ENCODE measurements at places on chromosomes 5 and 9. TPM values are rescaled to one million over a fixed set of nuclear protein-coding genes. Genes with fewer than 3 reads are reported as not detected.

DNA sequence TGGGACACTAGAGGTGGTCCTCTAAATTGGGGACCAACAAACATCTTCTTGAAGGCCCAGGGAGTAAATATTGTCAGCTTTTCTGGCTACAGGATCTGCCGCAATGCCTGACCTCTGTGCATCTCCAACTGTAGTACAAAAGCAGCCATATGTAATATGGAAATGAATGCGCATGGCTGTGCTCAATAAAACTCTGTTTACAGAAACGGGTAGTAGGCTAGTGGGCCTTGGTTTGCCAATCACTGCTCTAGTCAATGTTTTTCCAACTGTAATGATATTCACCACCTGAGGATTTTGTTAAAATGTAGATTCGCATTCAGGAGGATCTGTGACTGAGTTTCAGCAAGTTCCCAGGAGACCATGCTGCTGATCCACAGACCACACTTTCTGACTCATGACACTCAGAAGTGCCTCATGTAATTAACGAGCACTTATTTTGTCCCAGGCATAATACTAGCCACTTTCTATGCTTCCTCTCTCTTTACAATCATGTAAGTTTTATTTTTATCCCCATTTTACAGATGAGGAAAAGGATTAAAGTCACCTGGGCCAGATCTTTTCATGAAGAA is 96.9 kb downstream of the MED27 start:
- no peaks in the 10 kb centered on the region for H3K36me3 ChIP-seq
- peaks cover 5% of the 10 kb centered on the region for H3K4me1 ChIP-seq
- no peak overlapping the region for H3K27ac ChIP-seq
- no peak for DNase-seq

- H3K27ac ChIP-seq, result peak overlapping the region; percentile 95
- DNase-seq, result peak; percentile 56
- peaks cover 42% of the 10 kb centered on the region for H3K4me1 ChIP-seq
- H3K27me3 ChIP-seq, result peaks cover 7% of the 10 kb centered on the region
- no peak overlapping the region for H3K4me3 ChIP-seq
Measured at GRCh38 chr5:80204808-80205614, 50.8 kb downstream of the SERINC5 start.

DNA sequence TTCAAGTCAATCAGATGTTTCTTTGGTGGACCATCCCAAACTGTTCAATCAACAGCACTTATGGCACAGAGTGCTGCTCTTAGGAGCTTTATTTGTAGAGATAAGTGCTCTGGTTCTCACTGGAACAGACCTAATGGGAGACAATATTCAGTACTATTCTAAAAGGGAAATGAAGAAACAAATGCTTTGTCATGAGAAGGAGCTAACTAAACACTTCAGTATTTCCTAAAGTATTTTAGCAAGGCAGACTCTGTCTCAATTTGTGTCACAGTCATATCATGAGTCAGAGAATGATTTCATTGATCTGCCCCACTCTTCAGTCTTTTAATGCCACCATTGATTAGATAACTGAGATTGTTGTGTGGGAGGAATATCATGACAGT is 175.3 kb downstream of the SLF1 start:
- no peak overlapping the region for H3K4me3 ChIP-seq
- no peaks in the 10 kb centered on the region for H3K27me3 ChIP-seq
- no peak for DNase-seq
- no peaks in the 10 kb centered on the region for H3K36me3 ChIP-seq
- H3K27ac ChIP-seq, result no peak overlapping the region

GRCh38 chr5:62340392-62340791 is 34.4 kb downstream of the KIF2A start:
- H3K27me3 ChIP-seq, result peaks cover 2% of the 10 kb centered on the region
- DNase-seq, result no peak
- H3K27ac ChIP-seq, result no peak overlapping the region
- peaks cover 9% of the 10 kb centered on the region for H3K4me1 ChIP-seq

DNA sequence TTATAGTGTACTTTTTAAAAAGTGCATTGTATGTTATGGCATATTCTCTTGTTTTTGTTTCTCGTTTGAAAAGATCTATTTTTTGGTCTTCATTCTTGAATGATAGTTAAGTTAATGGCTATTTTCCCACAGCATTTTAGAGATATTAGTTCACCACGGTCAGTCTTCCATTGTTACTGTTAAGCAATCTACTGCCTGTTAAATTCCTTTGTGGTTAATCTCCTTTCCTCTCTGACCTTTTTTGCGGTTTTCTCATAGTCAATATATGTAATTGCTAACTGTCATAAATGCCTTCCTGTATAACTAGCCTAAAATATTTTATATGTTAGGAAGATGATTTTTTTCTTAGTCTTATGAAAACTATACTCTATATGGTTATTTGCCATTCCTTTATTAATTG is 250.8 kb upstream of the FBXL7 start:
- no peak overlapping the region for H3K4me3 ChIP-seq
- no peak overlapping the region for H3K27ac ChIP-seq
- peaks cover 3% of the 10 kb centered on the region for H3K4me1 ChIP-seq

DNA sequence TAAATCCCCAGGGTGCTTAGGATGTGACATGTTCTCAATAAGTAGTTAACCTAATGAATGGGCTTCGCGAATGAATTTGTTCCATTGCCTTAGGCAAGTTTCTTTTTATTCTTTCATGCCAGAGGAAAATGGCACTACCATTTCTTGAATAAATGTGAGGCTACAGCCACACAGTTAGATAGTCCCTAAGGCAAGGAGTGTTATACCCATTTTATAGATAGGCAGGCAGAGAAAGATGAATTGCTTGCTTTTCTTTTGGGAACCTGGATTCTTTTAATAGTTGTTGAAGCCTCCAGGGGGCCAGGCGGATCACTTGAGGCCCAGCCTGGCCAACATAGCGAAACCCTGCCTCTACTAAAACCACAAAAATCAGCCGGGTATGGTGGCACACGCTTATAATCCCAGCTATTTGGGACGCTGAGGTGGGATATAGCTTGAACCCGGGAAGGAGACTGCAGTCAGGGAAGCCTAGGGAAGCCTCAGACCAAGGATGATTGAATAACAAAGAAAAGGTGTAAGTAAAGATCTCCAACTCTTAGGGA is 943 bp downstream of the NOP16 start:
- no peak for DNase-seq
- H3K4me3 ChIP-seq, result peak overlapping the region; percentile 98
- peaks cover 14% of the 10 kb centered on the region for H3K4me1 ChIP-seq
- H3K27me3 ChIP-seq, result peaks cover 5% of the 10 kb centered on the region
- peak overlapping the region; percentile 88 for H3K27ac ChIP-seq

DNA sequence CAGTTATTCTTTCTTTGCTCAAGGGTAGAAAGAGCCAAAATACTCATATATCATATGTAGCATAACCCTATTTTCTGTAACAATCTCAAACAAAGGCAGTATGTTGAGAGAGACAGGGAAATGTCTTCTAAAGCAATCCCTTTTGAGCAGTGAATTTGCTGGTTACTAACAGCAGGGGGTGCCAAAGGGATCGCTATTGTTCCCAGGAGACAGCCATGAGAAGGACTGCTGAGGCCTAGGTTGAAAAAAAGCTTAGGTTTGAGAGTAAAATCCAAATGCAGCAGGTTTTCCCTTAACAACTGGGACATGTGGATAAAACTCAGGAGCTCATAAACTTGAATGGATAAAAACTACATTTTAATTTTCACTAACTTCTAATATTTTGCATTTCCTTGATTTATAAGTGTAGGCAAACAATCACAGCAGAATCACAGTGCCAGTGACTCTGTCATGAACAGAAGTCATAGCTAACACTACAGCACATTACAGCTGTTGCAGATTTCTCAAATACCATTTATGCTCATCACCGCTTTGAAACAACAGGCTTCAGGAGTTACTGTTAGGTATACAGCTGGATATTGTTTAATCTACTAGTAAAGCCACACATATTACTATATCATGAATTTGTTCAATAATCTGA is 148.4 kb downstream of the MAPKAP1 start:
- H3K4me1 ChIP-seq, result peaks cover 3% of the 10 kb centered on the region
- no peak overlapping the region for H3K27ac ChIP-seq
- H3K27me3 ChIP-seq, result no peaks in the 10 kb centered on the region
- peak; percentile 63 for DNase-seq

DNA sequence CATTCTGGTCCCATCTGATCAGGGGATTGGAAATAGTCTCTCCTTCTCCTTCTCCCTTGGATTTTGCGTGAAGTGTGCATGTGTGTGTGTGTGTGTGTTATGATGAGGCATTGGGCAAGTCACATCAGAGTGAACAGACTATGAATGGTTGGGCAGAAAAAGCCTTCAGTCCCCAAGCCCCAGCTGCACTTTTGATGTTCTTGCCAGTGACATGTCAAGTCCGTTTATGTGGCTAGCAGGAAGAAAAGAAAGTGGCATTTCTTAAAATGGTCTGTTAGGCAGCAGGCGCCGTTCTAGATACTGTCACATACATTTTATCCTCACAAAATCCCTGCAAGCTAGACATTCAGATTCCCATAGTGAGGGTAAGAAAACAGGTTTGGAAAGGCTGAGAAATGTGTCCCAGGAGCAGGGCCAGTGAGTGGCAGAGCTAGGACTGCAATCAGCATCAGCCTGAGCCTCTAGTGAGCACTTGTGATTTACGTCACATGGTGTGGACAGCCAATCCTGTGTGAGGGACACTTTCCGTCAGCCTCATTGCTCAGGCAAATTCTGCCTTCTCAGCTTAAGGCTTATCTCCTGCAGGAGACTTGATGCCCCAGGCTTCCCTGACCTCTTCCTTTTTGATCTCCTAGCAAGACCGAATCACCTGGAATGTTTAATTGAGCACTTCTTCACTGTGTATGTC is 60.4 kb downstream of the GLRA1 start:
- H3K4me3 ChIP-seq, result no peak overlapping the region
- H3K27ac ChIP-seq, result no peak overlapping the region
- H3K27me3 ChIP-seq, result peaks cover 1% of the 10 kb centered on the region
- no peaks in the 10 kb centered on the region for H3K4me1 ChIP-seq

DNA sequence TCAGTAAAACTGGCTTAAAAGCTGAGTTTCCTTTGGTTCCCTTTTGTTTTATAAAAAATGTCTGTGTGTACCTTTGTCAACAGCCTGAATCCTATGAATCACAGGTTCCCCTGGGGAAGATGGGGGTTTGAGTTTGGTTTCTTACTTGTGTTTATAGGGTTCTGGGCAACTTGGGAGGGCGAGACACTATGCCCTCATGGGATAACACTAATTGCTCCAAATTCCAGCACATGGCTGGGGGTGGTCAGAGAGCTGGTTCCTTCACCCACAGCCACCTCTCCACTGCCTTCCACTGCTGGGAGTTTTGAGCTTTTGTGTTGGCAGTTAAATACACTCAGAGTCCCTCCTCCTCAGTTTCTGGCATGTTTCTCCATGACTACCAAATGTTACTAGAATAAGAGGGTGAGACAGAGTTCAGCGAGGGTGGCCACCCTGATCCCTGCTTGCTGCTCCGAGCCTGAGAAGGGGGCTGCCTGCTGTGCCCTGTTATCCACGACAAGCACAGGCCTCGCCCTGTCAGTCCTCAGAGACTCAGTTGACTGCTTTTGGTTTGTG is 83.0 kb upstream of the EPB41L4B start:
- H3K27ac ChIP-seq, result no peak overlapping the region
- H3K4me1 ChIP-seq, result no peaks in the 10 kb centered on the region
- DNase-seq, result no peak
- H3K36me3 ChIP-seq, result no peaks in the 10 kb centered on the region

DNA sequence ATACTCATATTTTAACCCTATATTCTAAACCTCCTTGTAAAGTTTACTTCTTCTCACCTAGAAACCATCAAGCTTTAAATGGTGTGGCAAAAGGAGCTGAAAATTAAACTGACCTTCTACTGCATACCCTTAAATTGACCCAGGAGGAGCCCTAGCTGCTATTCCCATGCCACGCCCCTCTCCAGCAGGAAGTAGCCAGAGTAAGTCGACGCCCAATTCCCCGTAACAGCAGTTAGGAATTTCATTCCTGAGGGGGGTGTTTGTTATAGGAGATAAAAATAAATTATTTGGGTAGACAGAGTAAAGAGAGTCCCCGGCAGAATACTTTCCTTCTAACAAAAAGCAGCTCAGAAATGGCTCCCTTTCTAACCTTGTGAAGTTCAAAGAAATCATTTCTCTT is 111.8 kb upstream of the FAM174A start:
- H3K27me3 ChIP-seq, result no peaks in the 10 kb centered on the region
- H3K4me3 ChIP-seq, result no peak overlapping the region
- H3K36me3 ChIP-seq, result no peaks in the 10 kb centered on the region
- no peak for DNase-seq
- no peaks in the 10 kb centered on the region for H3K4me1 ChIP-seq
- no peak overlapping the region for H3K27ac ChIP-seq

DNA sequence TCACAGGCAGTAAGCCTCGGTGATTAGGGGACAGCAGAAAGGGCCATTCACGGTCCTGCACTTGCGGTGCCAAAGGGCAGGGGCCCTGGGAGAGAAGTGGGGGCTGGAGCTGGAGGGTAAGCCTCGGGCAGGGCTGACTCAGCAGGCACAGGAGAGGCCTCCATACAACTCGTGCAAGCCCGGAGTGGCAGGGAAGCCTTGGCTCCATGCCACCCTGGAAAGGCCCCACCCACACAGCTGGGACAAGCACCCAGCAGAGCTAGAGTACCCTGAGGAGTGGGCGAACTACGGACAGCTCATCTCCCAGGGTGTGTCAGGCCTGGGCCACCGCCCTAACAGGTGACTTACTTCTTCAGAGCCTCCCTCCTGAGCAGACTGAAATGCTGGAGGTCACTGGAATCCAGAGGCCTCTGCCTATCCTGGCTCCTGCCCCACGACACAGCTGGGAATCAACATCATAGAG is 5.6 kb upstream of the CAMK2A start:
- no peak overlapping the region for H3K4me3 ChIP-seq
- no peak overlapping the region for H3K27ac ChIP-seq
- peaks cover 7% of the 10 kb centered on the region for H3K4me1 ChIP-seq
- H3K36me3 ChIP-seq, result no peaks in the 10 kb centered on the region
- DNase-seq, result no peak
- H3K27me3 ChIP-seq, result peaks cover 2% of the 10 kb centered on the region

DNA sequence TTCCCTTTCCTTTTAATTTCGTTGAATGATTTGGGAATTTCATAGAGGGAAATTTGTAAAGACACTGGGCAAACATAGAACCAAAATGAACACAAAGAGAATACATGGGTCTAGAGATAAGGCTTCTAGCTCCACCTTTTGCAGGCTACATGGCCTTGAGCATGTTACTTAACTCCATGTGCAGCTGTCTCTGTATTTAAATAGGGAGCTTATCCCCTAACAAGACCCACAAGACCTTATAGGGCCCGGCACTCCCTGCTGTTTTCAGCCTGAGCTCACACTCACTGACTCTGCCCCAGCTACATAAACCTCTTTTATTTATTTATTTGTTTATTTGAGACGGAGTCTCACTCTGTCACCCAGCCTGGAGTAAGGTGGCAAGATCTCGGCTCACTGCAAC is 30.6 kb upstream of the TLE1 start:
- no peak overlapping the region for H3K4me3 ChIP-seq
- H3K27ac ChIP-seq, result no peak overlapping the region
- H3K4me1 ChIP-seq, result peaks cover 21% of the 10 kb centered on the region
- DNase-seq, result no peak
- no peaks in the 10 kb centered on the region for H3K27me3 ChIP-seq

Gene SV2C
- 0.15 TPM for total RNA-seq

Gene IL3
- not detected for total RNA-seq

Gene TMCO6
- total RNA-seq, result 22.7 TPM

Gene AQP3
- 6.0 TPM for total RNA-seq

Gene SPINK4
- not detected for total RNA-seq

Data from endothelial cell (in vitro differentiated cells).